IMR-90 (cell line): ENCODE measurements at places on chromosomes 6 and 20. TPM values are rescaled to one million over a fixed set of nuclear protein-coding genes. Genes with fewer than 3 reads are reported as not detected.

- H3K4me1 ChIP-seq = peaks cover 30% of the 10 kb centered on the region
- no peak overlapping the region for H3K27ac ChIP-seq
- H3K36me3 ChIP-seq = peaks cover 18% of the 10 kb centered on the region
- DNase-seq = no peak
These were observed 51.4 kb downstream of the RIN2 start for GRCh38 chr20:19809505-19809904.

- no peak for DNase-seq
- peaks cover 3% of the 10 kb centered on the region; the same call in 1 of the 2 replicates for H3K36me3 ChIP-seq
- no peak overlapping the region for H3K27ac ChIP-seq
- H3K27me3 ChIP-seq = no peaks in the 10 kb centered on the region
- H3K4me1 ChIP-seq = peaks cover 20% of the 10 kb centered on the region
These were observed 2.8 kb upstream of the ZNF512B start for GRCh38 chr20:63972312-63973159.

SNAI1 gene
- total RNA-seq = 0.54 and 0.83 TPM in 2 replicates

OR2H1 gene
- total RNA-seq = not detected in 2 replicates

GRCh38 chr6:161080263-161080970, 88.8 kb downstream of the MAP3K4 start:
- H3K4me1 ChIP-seq = peaks cover 2% of the 10 kb centered on the region
- H3K27me3 ChIP-seq = no peaks in the 10 kb centered on the region
- H3K27ac ChIP-seq = no peak overlapping the region
- peaks cover 26% of the 10 kb centered on the region for H3K36me3 ChIP-seq

CD93 gene
- total RNA-seq = under 0.01 TPM in 1 of 2 replicates, not detected in the other
